ENCODE measurements at places on chromosomes 11 and 22. TPM values are rescaled to one million over a fixed set of nuclear protein-coding genes. Genes with fewer than 3 reads are reported as not detected.

The PNPLA5 gene
- total RNA-seq = not detected

The TYMP gene
- 44.3 TPM for total RNA-seq

The KRTAP5-11 gene
- not detected for total RNA-seq

The PRG3 gene
- not detected for total RNA-seq

The TSPAN18 gene
- 2.3 TPM for total RNA-seq

The SOX6 gene
- total RNA-seq = 0.46 TPM
